ENCODE measurements at places on chromosomes 1 and 21. TPM values are rescaled to one million over a fixed set of nuclear protein-coding genes. Genes with fewer than 3 reads are reported as not detected.
A peak's percentile ranks its signal among the peaks of the same experiment; 100 is the strongest.

- peak; percentile 54 for DNase-seq
These were observed 32.5 kb downstream of the PEX14 start for GRCh38 chr1:10507111-10507879.

DNA sequence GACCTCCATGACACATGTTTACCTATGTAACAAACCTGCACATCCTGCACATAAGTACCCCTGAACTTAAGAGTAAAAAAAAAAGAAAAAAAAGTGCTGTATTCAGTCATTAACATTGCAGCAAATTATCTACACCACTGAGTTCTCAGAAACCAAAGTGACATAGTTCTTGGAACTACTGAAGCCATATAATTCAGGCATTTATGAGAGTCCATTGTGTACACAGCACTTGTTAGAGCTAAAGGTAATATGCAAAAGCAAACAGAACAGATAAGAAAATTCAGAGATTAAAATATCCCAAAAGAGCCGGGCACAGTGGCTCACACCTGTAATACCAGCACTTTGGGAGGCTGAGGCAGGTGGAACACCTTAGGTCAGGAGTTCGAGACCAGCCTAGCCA lies 38.0 kb downstream of the F5 start:
- DNase-seq = peak; percentile 11

- DNase-seq = no peak
These were observed 20.9 kb downstream of the PDXK start for GRCh38 chr21:43739621-43740435.

The INSRR gene
- total RNA-seq = not detected

The CLCNKB gene
- not detected for total RNA-seq

The KCNAB2 gene
- 4.2 TPM for total RNA-seq

All from left colon (tissue), 2 donors.